ENCODE measurements at places on chromosomes 11 and 22. TPM values are rescaled to one million over a fixed set of nuclear protein-coding genes. Genes with fewer than 3 reads are reported as not detected.

Gene KIRREL3
- 2.2 TPM for total RNA-seq

Gene DCDC1
- total RNA-seq = not detected

Gene PIWIL4
- 0.43 TPM for total RNA-seq

Gene CCDC116
- not detected for total RNA-seq

Gene BMAL1
- total RNA-seq = 12.9 TPM

Gene CSF2RB
- total RNA-seq = not detected

Gene CERK
- total RNA-seq = 59.0 TPM

Gene PTPRCAP
- total RNA-seq = not detected

Gene TNKS1BP1
- total RNA-seq = 57.0 TPM

Gene CDC42BPG
- total RNA-seq = 0.13 TPM

Gene SCO2
- total RNA-seq = 6.4 TPM

Gene UPK3A
- total RNA-seq = not detected

Gene ANKRD49
- total RNA-seq = 4.3 TPM

Gene RIMBP3C
- total RNA-seq = 0.35 TPM

Gene CRYBA4
- total RNA-seq = not detected

Gene GAS2
- total RNA-seq = 2.3 TPM

Gene FOLR2
- total RNA-seq = not detected

Gene KCNJ11
- 0.33 TPM for total RNA-seq

Gene SCGB2A2
- not detected for total RNA-seq

Gene DDI1
- total RNA-seq = not detected

Gene CALCB
- total RNA-seq = 0.19 TPM

Gene IRAG1
- total RNA-seq = 0.02 TPM

Gene PHLDA2
- 71.3 TPM for total RNA-seq

Gene CDK2AP2
- total RNA-seq = 24.7 TPM

Gene ASCL2
- total RNA-seq = not detected

Gene P2RX3
- total RNA-seq = not detected

Gene TMEM132A
- 69.4 TPM for total RNA-seq

Gene OR52E2
- total RNA-seq = not detected

Gene WNT7B
- 15.0 TPM for total RNA-seq

Gene SYT13
- 0.03 TPM for total RNA-seq

All from HT1080 (cell line).